ENCODE measurements at places on chromosomes 12 and 14.

GRCh38 chr14:55160989-55161388 lies 30.4 kb downstream of the DLGAP5 start:
- peak; percentile 65 for DNase-seq

- no peak for DNase-seq
These were observed 738.5 kb downstream of the SLC6A15 start for GRCh38 chr12:84174115-84174514.

DNA sequence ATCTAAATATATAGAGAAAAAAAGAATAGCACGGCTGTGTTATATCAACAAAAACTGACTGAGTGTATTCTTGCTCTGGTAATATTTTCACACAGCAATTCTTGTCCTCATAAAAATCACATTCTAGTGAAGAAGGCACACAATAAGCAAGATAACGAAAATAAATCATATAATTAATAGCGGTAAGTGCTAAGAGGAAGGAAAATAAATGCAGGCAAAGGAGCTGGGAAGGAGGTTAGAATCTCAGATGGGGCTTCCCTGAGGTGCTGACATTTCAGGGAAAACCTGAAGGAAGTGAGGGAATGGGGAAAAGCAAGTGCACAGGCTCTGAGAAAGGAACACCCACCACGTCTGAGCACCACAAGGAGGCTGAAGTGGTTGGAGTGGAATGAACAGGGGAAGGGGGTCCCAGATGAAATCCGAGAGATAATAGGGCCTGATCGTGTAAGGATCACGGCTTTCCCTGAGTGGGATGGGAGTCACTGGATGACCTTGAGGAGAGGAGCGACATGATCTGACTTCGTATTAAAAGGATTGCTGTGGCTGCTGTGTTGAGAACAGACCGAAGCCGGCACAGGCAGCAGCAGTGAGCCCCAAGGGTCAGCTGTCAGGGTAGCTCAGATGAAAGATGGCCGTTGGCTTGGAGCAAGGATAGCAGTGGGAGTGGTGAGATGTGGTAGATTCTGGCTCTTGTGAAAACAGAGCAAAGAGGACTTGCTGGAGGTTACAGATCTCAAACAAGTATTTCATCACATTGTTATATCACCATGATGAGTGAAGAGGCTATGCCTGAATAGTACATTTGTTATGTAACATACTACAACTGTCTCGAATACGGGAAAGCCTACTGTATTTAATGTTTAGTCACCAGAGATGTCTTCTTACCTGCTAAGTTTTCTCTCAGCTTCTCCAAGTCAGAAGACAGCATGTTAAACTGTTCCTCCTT lies 67.1 kb upstream of the VPS33A start:
- DNase-seq = peak; percentile 9

- no peak for DNase-seq
These were observed 7.4 kb downstream of the PLBD2 start for GRCh38 chr12:113365639-113366395.

GRCh38 chr12:92743026-92743425 lies 40.2 kb downstream of the PLEKHG7 start:
- no peak for DNase-seq

GRCh38 chr14:58275527-58276190 lies 22.7 kb upstream of the ARID4A start:
- no peak for DNase-seq

GRCh38 chr14:29810064-29810463 lies 117.6 kb downstream of the PRKD1 start:
- no peak for DNase-seq

GRCh38 chr14:101235335-101236103 lies 325.8 kb upstream of the DIO3 start:
- DNase-seq = peak; percentile 33

DNA sequence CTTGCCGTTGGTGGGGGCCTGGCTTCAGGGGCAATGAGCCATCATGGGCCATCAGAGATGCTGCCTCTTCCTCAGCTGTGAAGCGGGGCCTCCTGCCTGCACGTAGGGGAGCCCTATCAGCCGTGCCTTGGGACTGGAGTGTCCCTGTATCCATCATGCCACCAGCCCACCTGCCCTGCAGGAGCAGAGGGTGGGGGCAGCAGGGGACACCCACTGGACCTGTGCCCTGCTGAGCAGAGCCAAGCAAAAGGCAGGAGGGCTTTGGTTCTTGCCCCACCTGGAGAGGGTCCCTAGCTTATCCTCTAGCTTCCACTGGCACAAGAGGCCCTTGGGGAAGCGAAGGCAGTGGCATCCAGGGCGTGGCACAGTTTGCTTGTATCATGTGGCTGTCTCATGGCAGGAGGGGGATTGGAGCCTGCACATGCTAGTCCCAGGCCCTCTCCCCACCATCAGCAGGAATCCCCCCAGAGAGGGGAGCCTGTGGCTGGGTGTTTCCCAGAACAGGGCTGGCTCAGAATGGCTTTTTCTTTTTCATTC lies 10.1 kb downstream of the ADSS1 start:
- DNase-seq = no peak

DNA sequence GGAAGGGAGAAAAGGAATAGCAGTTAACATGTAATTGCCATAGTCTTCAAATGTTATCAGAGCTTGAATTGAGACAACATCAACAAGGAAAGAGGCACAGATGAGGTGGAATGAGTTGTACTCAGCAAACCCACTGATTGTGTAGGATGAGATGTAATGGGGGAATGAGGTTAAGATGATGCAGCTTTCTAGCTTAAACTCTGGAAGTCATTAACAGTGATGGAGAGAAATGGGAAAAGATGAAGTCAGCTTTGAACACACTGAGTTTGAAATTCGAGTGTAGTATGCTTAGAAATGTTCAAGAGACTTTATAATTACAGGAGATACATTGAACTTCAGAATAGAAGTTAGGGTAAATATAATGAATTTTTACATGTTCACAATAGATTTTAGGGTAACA lies 106.9 kb downstream of the PRKD1 start:
- no peak for DNase-seq

- no peak for DNase-seq
These were observed 1.6 kb downstream of the GSG1 start for GRCh38 chr12:13101821-13102375.

DNA sequence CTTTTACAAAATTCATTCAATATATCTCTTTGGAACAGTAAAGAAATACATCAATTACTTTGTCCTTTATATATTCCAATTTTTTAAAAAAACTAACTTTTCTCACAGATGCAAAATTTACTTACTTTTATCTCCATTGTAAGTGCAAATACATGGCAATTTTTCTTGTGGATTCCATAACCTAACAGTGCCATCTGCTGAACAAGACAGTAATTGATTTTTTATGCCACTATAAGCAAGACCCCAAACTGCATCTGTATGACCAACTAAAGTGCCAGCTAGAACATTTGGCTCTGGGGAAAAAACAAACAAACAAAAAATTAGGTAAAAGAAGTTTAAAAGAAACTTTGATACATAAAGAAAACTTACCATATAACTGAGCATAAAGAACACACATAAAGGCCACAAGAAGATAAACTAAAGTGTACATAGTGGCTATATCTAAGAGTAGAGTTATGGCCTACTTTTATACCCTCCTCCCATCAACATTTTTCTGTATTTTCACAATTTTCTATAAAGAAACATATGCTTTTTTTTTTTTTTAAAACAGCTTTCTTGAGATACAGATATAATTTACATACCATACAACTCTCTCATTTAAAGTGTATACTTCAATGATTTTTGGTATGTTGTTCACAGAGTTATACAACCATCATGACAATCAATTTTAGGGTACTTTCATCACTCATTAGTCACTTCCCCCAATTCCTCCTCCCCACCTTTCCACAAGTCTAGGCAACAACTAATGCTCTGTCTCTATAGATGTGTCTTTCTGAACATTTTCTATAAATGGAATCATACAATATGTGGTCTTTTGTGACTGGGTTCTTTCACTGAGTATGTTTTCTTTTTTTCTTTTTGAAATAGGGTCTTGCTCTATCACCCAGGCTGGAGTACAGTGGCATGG lies 32.6 kb downstream of the COCH start:
- DNase-seq = peak; percentile 52

DNA sequence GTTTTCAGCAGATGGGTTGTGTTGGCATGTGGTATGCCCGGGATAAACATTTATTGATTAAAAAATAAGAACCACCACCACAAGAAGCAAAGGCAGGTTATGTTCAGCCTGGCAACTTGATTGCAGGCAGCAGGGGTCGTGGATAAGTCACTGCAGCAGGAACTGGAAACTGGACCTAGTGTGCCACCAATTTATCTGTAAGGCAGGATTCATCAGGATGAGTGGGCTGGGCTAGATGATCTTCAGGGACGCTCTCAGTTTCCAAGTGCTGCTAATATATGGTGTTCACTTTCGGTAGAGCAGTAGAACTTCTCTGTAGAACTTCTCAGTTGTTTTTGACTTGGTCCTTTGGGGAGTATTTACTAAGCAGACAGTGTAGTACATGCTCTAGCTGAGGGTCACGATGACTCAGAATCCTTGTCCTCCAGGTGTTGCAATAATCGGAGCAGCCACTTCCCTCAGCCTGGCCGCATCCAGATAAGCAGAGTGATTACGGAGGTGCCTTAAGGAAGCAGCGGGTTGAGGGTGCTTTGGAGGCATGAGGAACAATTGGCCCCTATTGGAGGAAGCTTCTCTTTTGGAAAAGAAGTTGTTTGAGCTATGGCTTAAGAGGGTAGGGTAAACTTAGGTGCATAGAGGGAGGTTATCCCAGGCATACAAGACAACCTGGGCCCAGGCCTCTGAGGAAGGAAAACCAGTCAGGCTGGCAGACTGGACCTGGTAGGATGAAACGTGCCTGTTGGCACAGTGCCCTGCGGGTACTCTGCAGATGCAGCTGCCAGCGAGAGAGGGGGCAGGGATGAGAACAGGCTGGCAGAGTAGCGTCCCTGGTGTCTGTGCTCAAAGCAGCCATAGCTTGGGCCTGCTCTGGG lies 104.0 kb downstream of the GPR135 start:
- DNase-seq = peak; percentile 86

DNA sequence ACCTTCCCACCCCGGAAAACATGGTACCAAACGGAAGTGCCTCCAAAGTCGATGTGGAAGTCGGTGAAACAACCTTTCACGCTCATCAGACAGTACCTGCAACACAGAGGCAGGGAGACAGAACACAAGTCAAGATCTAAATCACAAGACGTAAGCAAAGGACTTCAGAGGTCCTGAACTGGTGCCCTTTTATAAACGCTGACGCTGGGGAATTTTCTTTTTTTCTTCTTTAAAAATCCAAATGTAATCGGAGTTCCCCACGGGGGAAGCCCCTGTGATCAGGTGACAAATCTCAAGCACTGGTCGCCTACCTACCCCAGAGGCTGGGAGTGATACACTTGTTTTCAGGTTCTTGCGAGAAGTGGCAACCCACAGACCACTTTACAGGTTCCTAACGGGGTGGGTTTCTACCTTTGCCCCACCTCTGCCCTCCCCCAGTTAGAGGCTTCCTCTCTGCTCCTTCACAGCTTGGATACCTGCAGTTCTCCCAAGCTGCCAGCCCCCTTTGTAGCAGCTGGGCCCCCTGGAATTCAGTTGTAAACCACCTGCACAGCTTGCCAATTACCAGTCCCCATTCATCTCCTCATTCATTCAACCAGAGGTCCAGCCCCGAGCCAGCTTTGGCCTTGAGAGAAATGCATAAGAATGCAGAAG lies 46.2 kb downstream of the KDM2B start:
- no peak for DNase-seq

DNA sequence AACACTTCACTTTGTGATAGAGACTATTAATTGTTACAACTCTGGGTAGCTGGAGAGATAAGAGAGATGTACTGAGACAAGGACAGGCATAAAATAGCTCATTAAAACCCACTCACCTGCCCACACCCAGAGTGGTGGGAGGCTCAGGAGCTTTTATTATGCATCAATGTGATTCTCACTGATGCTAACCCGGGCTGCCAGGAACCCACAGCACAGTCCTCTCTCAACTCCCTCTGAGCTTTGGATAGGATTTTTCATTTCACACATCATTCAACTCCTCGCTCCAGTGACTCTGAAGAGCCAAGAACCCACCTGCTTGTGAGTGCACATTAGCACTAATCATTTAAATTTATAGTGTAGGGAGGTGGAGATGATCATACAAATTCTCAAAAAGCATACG lies 827.9 kb downstream of the FLRT2 start:
- no peak for DNase-seq

GRCh38 chr12:48788854-48789775 lies at the start of gene ADCY6:
Gene ADCY6 (minus strand): TSS chr12:48789089. CDS start chr12:48783434, 5,655 bp downstream.
- peak; percentile 58 for DNase-seq

DNA sequence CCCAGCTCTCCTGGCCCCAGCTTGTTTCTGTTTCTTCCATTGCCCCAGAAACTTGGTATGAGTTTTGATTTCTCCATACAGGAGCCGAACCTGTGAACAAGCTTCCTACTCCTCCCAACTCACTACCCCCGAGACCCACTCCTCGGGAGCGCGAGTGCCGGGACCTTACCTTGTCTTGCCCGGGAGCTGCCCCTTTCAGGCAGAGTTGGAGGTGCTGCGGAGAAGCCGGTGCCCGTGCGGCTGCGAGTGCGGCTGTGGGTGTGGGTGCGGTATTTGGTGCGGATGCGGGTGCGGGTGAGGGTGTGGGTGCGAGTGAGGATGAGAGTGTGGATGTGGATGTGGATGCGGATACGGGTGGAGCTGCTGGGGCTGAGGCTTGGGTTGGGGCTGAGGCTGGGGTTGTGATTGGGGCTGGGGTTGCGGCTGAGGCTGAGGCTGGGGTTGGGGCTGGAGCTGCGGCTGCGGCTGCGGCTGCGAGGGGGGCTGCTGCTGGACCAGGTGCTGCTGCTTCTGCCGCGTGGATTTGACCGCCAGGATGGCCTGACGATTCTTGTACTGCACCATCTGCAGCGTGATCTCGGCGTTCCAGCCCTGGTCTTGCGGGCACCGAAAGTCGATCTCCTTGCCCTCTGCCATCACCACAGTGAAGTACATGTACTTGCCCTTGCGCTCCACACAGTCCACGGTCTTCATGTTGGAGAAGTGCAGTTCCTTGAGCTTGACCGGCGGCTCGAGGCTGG lies 1.1 kb downstream of the PHLDA1 start:
- peak; percentile 72 for DNase-seq

DNA sequence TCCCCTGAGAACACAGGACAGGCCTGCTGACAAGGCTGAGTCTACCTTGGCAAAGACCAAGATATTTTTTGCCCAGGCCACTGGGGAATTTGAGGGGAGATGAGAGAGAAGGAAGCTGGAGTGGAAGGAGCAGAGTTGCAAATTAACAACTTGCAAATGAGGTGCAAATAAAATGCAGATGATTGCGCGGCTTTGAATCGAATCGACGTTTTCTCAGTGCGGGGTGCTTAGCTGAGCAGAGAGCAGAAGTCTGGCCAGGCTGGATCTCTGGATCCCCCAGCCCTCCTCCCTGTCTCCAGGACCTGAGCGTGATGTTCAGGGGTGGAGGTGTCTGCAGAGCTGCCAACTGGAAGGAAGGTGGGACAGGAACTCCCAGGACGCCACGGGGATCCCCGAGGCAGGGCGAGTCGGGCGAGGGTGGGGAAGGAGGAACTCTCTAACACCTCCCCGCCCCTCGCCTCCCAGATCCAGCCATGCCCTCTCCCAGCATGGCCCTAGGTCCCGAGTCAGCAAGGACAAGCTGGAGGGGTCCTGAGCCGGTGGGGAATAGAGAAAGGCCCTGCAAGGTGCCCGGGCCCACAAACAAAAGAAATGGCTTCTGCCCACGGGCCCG lies 527 bp upstream of the CARMIL3 start:
- DNase-seq = no peak

- no peak for DNase-seq
These were observed 204.5 kb downstream of the SPTSSA start for GRCh38 chr14:34257505-34257904.
